MV-4-11 (cell line): ENCODE measurements at places on chromosomes 1 and 21.

DNA sequence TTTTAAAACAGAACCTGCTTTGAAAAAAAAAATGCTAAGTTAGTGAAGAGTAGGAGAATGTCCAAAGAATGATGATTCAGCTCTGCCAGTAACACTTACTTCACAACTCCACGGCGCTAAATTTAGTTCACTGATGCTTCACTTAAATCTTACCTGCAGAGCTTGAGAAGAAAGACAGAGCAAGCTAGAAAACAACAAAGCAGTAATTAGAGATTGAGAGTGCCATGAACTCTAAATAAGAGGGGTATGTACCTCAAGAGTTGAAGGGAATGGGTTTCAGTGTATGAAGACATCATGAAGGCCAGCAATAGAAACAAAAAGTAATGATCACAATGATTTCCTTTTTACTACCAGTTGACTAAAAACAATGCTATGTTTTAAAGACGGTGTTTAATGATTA, 32.8 kb downstream of the EPRS1 start:
- DNase-seq, result no peak

DNA sequence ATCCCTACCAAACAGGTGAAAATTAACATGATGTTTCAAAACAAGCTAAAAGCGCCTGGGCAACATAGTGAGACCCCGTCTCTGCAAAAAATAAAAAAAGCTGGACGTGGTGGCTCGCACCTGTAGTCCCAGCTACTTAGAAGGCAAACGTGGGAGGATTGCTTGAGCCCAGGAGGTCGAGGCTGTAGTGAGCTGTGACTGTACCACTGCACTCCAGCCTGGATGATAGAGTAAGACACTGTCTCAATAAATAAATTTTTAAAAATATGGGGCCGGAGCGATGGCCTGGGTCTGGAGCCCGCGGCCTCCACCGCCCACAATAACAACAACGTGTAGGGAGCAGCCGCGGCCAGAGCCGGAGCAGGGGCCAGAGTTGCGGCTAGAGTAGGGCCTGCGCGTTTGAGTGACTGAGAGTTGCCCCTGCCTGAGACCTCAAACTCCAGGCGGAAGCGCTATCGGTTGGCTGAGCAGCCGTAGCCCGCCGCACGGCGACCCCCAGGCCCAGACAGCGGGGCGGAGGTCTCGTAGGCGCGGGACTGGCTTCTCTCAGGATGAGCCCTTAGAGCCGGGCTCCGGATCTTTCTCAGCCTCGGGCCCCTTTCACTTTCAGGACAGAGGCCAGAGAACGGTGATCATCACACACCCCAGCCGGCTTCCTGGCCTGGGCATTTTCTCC, 41.4 kb downstream of the ZMYM1 start:
- DNase-seq, result no peak

- DNase-seq, result no peak
Measured at GRCh38 chr1:219544163-219544846, 68.6 kb downstream of the ZC3H11B start.

- no peak for DNase-seq
Measured at GRCh38 chr1:219143735-219144134, 29.9 kb upstream of the LYPLAL1 start.

- no peak for DNase-seq
Measured at GRCh38 chr21:45519182-45519581, 23.1 kb downstream of the SLC19A1 start.

- no peak for DNase-seq
Measured at GRCh38 chr1:172674831-172675613, 16.1 kb downstream of the FASLG start.

DNA sequence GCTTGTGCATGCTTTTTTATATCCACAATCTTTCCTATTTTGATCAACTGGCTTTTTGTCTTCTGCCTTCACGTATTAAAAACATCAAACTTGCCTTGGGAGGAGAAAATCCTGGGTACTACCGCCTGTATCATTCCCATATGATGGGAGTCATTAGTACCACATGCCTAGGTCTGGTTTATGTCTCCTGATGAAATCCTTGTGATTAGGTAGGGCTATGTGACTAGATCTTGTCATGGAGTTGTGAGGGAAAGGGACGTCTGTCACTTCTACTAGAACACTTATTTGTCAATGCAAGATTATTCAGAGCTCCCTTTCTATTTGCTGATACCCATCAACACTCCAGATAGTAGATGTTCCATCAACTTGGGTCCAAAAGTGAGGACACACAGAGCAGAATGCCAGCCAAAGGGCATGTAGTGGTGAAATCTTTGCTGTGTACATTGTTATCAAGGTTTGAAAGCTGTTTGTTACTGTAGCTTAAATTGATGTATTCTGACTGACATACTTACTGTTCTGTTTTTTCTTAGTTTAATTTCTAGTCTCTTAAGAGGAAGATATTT, 621.8 kb upstream of the NR5A2 start:
- DNase-seq, result no peak

GRCh38 chr1:156639601-156640101, 2.3 kb upstream of the BCAN start:
- peak; percentile 78 for DNase-seq

- no peak for DNase-seq
Measured at GRCh38 chr1:176696109-176696508, 233.1 kb downstream of the PAPPA2 start.
